ENCODE measurements at places on chromosomes 13 and 19. TPM values are rescaled to one million over a fixed set of nuclear protein-coding genes. Genes with fewer than 3 reads are reported as not detected.
A peak's percentile ranks its signal among the peaks of the same experiment; 100 is the strongest.

TMEM272 gene
- total RNA-seq = 2.9 TPM

CNFN gene
- 1.5 TPM for total RNA-seq

APOC4 gene
- total RNA-seq = not detected

CYP2F1 gene
- not detected for total RNA-seq

C5AR2 gene
- total RNA-seq = not detected

TEKTIP1 gene
- total RNA-seq = 2.6 TPM

DNA sequence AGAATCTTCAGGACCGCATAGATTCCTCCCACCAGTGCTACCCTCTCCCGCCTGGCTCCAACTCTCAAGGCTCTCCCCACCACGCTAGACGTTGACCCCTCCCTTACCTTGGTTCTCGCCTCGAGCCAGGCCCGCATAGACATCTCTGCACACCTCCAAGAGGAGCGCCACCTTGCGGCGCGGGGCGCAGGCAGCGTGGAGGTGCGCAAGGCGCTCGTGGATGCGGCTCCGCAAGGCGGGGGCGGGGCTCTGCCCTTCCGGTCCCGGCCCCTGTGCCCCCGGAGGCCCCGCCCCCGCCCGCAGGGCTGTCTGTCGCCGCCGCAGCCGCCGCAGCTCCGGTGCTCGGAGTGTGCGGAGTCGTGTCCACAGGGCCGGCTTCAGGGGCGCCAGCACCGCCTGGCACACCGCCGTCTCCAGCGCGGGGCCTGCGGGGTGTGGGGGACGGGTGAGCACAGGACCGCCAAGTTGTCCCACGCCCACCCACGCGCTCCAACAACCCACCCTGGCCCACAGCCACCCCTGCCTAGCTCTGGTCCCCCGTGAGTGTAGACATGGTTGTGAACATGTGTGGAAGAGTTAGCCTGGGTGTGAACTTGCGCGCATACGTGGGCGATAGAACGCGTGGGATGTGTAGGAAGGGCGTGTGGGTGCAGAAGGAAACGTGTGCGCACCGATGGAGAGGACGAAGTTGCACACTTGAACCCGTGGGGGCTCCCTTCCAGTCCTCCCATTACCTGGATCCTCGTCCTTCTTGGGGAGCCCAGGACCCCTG, 8.1 kb downstream of the RINL start:
- peak; percentile 44 for DNase-seq

GRCh38 chr13:50617134-50617721, 226.3 kb downstream of the DLEU7 start:
- DNase-seq = no peak

DNA sequence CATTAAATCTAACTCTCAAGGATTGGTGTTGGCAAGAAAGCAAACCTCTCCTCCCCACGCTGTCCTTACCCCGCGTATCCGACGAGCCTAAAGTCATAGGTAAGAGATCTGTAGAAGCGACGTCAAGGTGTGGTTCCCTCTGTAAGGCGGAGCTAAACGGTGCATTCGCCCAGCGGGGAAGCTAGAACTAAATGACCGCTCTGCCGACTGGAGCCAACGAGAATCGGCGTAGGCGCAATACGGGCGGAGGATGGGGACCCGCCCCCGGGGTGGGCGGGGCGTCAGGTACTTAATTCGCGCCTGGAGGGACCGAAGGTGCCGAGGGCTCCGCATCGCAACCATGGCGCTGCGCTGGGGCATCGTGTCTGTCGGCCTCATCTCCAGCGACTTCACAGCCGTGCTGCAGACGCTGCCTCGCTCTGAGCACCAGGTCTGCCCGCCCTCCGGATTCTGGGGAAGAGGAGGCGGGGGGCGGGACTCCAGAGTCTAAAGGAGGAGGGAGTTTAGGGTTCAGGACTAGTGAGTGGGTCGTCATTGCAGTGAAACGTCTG, at the start of gene DHDH:
TSS of gene DHDH (plus strand) at position 318 of the 551 bp plus-strand sequence. CDS start at position 341, 23 bp downstream.
- DNase-seq = peak; percentile 84

GRCh38 chr19:17616961-17617806, 61.7 kb downstream of the COLGALT1 start:
- no peak for DNase-seq

DNA sequence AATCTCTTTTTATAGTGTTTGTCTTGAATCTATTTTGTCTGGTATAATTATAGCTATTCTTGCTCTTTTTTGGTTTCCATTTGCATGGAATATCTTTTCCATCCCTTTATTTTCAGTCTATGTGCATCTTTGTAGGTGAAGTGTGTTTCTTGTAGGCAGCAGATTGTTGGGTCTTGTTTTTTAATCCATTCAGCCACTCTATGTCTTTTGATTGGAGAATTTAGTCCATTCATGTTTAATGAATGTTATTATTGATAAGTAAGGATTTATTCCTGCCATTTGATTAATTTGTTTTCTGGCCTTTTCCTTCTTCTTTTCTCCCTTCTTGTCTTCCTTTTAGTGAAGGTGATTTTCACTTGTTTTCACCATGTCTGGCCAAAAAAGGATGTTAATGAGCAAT, 11.7 kb upstream of the ZDHHC20 start:
- DNase-seq = no peak

GRCh38 chr19:55400281-55401087, 7.1 kb downstream of the UBE2S start:
- DNase-seq = no peak

DNA sequence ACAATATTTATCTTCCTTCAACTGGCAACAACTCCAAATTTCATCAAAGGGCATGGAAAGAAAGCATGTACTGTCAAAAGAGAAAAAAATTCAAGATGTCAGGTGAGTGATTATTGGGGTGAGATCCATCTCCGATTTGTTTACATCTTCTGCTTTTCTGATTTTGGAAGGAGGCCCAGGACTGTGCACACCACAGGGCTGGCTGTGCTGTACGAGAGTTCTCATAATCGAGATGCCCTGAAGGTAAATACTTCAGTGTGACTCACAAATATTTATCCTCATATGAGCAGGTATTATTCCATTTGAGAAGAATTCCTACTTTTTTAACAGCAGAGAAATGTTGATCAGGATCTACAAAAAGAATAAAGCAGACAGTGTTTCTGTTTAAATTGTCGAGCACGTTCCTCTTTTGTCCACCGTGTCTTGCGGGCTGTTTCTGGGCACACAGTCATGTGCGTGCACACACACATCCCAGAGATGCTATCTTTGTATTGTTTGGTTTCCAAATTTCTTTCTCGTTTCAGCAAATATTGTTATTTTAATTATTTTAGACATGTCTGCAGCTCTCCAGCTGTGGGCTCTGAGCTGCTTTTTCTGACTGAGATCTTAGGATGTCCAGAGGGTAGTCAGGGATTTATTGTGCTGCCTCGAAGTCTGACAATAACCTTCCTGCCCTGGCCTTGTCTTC, 103.8 kb downstream of the KL start:
- no peak for DNase-seq

- DNase-seq = no peak
These were observed 197.6 kb downstream of the DNAJC15 start for GRCh38 chr13:43220873-43221595.

DNA sequence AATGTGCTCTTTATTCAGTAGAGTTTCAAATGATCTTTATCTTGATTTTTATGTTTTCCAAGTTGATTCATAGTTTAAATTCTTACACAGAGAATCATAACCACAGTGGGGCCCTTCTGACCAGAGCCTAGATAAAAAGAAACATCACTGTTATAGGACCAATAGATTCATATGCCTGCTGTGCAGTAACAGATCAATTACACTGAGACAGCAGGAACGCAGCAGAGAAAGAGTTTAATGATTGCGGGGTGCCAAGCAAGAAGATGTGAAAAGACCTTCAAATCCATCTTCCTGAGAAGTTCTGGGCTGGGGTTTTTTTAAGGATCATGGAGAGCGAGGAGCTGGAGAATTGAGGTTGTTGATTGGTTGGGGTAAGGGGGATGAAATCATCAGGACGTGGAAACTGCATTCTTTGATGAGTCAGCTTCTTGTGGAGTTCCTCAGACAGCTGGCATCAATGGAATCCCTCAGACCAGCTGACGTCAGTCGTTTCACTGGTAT, 346.6 kb downstream of the TBC1D4 start:
- no peak for DNase-seq

- no peak for DNase-seq
These were observed 193.9 kb downstream of the KCTD12 start for GRCh38 chr13:76692346-76692745.

GRCh38 chr13:31209172-31209840, 9.5 kb downstream of the B3GLCT start:
- no peak for DNase-seq

DNA sequence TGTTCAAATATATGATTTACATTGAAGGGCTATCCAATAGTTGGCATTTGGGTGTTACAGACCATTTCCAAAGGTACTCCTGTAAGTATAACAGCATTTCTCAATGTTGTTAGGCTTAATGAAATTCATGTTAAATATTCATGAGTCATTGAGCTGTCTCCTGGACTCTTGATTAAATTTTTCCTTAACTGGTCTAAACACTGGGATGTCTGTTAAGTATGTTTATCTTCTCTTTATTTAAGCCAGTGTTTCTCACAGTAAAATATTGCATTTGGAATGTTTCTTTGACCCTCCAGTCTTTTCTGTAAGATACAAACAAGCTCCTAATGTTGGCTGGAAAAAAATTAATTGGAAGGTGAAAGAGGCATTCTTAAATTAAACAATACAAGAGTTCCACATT, 402.5 kb upstream of the HTR2A start:
- DNase-seq = no peak

- no peak for DNase-seq
These were observed 674.1 kb downstream of the SLITRK5 start for GRCh38 chr13:88345171-88345847.

DNA sequence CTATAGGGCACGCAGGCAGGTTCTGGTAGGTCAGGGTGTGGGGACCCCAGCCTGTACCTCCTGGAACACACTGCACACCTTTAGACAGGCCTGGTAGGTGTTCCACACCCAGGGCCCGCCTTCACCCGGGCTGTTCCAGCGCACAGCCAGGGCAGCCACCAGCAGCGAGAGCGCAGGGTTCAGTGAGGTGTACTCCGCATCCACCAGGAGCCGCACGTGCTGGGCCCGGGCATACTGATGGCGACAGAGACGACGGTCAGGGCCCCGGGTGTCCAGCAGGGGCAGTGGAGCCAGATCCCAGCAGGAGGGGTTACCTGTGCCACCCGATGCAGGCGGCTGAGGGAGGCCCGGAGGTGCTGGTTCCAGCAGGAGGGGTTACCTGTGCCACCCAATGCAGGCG, 6.0 kb downstream of the PRODH2 start:
- no peak for DNase-seq

DNA sequence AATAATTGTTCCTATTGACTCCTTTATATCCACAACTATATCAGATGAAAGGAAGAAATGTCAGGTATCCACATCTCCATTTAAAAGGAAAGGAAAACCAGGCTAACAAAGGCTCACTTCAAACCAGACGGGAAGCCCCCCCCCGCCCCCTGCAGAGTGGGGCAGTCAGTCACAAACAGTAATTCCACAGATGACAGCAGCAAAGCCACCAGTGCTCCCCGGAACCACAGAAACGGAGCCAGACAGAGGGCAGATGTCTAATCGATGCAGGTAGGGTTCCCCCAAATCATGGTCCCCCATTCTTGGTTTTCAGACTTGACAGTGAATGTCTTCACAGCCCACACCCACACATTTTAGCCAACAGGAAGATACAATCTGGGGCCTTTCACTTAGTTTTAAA, 100.8 kb downstream of the STK24 start:
- DNase-seq = no peak

Data from mesothelial cell of epicardium (in vitro differentiated cells).